Stimulated activated CD8-positive, alpha-beta memory T cell treated with anti-CD3 and anti-CD28 coated beads, Interleukin-7, amount 100 ng/mL, for 1 hour (primary cell): ENCODE measurements at places on chromosomes 13 and 19.

DNA sequence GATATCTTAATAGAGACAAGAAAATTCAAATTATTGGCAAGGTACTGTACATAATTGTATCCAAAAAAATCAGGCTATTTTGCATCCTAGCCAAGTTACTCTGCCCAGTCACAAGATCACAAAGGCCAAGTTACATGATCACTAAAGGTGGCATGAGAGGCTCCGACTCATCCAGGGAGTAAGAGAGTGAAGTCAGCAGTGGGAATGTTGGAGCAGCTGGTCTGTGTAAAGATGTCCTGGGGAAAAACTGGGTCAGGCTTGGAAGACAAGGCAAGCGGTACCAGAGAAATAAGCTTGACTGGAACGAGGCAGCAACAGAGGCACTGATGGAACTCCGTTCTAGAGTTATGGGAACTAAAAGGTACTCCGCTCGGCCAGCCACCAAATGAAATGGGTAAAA, 50.2 kb upstream of the PSG2 start:
- no peak for DNase-seq

- no peak for DNase-seq
These were observed 99.4 kb upstream of the SERP2 start for GRCh38 chr13:44273991-44274770.

- DNase-seq = no peak
These were observed 279.8 kb upstream of the DACH1 start for GRCh38 chr13:72146816-72147215.

DNA sequence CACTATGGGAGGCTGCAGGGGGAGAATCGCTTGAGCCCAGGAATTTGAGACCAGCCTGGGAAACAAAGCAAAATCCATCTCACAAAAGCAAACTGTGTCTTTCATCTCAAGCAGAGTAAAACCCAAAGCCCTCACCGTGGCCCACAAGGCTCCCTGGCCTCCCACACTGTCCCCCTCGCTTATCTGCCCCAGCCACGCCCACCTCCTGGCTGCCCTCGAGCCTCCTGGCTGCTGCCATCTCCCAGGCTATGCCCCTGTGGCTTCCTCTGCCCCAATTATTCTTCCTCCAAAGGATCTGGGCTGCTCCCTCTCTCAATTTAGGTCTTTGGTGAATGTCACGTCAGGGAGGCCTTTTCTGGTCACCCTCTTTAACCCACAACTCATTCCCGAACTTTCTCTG, 3.6 kb downstream of the RABAC1 start:
- DNase-seq = no peak

DNA sequence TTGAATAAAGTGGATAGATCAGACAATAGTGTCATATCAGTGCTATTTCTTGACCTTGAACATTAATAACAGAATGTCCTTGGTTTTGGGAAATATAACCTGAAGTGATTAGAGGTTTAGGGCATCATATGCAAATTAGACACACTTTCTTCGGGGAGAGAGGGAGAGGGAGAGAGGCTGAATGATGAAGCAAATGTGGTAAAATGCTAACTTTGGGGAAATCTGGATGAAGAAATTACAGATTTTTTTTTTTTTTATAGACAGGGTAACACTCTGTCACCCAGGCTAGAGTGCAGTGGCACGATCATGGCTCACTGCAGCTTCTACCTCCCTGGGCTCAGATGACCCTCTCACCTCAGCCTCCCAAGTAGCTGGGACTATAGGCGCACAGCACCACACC, 3.9 kb upstream of the NCR1 start:
- DNase-seq = no peak

DNA sequence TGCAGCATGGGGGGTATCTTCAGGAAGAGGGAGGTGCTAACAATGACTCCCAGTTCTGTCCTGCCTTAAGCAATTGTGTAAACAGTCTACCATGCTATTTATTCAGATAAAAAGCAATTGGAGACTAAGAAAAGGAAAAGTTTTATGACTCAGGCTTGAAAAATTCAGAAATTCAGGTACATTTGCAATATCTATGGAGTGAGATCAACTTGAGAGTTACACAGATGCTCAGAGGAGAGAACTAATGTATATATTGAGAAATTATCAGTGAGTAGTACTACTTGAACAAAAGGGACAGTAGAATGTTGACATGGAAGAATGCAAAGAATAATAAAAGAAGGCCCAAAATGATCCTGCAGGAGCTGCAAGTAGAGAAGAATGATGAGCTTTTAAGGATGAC, 277.6 kb upstream of the DACH1 start:
- DNase-seq = no peak

DNA sequence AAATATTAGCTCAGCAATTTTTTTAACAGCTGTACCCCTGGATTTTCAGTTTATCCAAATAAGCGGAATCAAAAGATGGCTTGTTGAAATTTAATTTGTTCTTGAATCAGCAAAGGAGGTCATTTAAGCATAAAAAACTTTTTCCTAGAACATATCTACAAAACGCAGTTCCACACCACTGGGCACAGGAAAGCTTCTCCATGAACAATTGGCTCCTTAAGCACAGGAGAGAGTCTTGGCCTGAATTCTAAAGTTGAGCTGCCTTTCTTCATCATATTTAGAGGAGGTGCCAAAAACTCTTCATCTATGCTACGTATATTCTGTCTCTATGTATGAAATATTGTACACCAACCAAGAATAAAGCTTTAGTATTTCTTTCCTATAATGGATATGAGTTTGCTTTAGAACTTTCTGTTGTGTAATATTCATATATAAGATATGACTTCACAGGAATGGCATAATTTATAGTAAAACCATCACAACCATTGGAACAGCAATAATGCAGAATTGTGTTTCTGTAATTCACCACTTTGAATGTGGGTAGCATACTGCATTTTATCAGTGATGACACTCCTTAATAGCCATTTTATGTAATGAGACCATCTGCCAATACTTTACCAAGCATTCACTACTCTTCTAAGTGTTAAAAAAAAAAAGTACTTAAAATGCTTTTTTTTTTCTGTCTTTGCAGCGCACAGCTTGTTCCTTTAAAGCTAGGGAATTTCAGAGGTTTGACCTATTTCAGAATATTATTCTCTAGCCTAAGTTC, 263.7 kb downstream of the SLITRK6 start:
- no peak for DNase-seq
